ENCODE measurements at places on chromosomes 7 and 10.

DNA sequence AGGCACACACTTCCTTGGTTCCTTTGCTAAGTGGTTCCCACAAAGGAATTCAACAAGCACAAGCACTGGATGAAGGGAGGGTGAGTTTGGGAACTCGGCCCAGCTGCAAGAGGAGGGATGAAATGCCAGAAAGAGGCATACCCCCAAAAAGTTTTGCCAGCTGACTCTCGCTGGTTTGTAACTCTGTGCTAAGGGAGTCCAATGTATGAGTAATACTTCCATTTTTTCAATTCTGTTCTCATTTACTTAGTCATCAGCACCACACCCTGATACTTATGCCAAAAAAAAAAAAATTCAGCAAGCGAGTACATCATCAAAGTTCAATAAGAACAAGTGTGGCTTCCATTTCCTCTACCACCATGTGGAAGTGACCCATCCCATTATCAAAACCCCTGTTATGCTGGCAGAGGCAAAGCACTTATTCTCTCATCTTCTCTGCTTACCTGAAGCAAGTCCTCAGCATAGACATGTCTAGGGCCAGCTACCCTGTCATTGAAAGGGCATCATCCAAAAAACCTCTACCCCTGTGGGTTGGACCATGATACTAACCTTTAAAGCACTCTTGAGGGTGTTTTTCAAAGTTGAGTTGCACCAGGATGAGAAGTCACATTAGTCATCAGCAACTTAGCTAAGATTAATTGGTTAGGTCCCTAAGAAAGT is 6.9 kb upstream of the HYCC1 start:
- peak; percentile 89 for DNase-seq

- DNase-seq, result peak; percentile 73
Observed at GRCh38 chr7:114107522-114107921, 188.7 kb upstream of the PPP1R3A start.

DNA sequence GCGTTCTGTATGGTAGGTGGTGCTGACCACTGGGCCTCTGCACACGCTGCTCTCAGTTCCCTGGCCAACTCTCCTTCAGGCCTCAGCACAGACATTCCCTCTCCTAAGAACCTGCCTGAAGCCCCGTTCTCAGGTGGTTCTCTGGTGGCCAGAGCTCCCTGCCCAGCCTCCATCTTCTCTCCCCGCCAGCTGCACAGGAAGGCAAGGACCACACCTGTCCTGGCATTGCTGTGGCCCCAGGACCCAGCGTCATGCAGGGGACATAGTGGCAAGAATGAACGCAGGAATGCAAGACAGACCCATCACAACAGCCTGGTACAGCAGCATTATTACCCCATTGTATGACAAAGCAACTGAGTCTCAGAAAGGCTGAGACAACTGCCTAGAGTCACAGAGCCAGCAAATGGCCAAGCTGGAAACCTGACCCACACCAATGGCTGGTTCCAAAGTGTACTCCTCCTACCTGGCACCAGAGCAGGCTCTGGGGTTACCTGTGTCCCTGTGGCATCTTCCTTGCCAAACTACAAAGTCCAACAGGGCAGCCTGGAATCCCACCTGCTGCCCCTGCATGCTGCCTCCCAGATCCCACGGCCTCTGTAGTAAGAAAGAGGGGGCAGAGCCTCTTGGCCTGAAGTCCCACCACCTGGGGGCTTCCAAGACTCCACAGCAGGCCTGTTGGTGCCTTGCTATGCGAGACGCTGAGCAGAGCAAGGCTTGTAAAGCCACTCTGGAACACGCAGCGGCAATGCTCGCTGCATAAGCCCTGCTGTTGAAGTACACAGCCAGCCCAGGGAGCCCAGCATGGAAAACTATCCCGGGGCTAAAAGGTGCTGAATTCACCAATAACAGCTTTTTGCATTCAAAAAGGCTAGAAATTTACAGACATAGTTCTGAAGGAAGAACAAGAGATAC is 73.3 kb downstream of the CHST15 start:
- DNase-seq, result no peak

DNA sequence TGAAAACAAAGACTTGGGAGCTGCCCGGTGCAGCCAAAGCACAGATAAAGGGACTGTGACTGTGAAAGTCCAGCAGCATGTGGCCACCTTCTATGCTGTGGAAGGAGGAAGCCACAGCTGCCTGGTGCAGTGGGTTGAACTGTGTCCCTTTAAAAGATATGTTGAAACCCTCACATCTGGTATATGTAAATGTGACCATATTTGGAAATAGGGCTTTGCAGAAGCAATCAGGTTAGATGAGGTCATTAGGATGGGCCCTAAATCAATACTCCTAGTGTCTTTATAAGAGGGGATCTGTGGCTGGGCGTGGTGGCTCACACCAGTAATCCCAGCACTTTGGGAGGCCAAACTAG is 136.9 kb downstream of the GLI3 start:
- DNase-seq, result no peak

- no peak for DNase-seq
Observed at GRCh38 chr10:73779539-73780197, 2.2 kb upstream of the CHCHD1 start.

DNA sequence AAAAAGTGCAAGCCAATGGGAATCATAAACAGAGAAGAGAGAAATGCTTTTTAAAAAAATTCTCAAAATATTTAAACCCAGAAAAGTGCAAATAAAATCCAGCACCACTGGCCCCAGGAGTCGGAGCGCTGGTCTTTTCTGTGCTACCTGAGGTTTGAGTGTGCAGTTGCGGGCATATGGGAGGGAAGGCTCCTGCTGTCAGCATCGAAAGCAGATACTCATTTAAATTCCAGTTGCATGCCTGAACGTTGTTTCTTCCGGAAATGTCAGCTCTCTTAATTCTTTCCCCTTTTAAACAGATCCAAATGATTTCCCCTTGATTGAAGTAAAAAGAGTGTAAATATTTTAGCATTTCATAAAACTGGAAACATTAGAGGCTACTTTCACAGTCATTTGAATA is 240.5 kb upstream of the GPR26 start:
- DNase-seq, result no peak
